ENCODE measurements at places on chromosomes 2 and 18.

DNA sequence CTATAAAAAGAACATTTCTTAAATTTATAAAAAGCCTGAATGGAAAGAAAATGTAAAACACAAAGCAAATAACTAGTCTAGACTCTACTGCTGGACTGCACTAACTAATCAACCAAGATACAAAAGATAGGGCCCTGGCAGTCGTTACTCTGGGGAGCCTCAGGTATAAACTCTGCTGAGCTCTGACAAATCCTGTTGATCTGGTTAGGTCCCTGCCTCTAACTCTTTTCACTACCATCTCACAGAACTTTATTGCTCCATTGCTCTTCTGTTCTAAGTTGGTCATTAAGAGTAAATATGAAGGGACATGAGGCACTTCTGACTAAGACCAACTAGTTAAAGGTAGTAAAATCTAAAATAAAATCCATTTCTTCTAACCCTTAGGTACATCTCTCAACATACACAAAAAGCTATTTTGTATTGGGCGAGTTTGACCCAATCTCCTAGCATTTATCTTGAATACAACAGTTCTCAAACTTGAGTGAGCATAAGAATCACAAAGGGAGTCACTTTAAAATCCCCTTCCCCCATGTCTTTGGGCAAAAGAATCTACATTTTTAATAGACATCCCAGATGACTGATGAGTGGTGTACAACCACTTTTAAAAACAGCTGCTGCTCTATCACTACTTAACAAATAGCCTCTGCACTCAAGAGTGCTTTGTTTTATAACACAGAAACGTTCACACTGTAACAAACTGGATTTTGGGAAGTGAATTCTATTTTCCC is 2.5 kb downstream of the CHN1 start:
- no peak for DNase-seq

DNA sequence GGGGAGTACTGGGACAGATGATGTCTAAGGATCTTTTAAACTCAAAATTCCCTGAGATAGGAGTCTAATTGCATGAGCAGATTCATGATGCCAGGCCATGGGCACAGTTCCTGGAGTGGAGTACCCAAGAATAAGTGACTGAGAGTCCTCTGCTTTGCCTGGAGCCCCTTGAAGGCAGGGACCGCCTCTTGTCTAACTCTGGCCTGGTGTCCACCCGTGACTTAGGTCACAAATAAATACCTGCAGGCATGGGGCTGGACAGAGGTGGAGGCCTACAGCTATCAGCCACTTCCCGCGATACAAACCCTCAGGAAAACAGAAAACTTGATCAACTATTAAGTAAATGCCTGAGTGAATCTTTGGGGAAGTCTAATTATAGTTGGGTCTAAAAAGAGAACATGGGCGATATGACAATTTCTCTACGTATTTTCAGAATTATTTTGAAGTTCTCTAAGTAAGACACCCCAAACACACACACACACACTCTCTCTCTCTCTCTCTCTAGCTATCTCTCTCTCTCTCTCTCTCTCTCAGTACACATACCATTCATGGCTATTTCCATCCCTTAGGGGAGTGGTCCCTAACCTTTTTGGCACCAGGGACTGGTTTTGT is 1.8 kb upstream of the WIPF1 start:
- DNase-seq: no peak

- no peak for DNase-seq
Measured at GRCh38 chr2:207988975-207989374, 36.4 kb downstream of the PLEKHM3 start.

GRCh38 chr2:238227587-238228032 is 12.2 kb downstream of the HES6 start:
- no peak for DNase-seq

- DNase-seq: no peak
Measured at GRCh38 chr2:102886216-102886893, 124.5 kb downstream of the TMEM182 start.

GRCh38 chr2:28664120-28664842 is 87.3 kb upstream of the PPP1CB start:
- no peak for DNase-seq
